Suprapubic skin (tissue), 4 donors: ENCODE measurements at places on chromosomes 7 and 10. TPM values are rescaled to one million over a fixed set of nuclear protein-coding genes. Genes with fewer than 3 reads are reported as not detected.

- H3K4me3 ChIP-seq, result no peak overlapping the region
- no peaks in the 10 kb centered on the region for H3K36me3 ChIP-seq
- no peak overlapping the region for H3K27ac ChIP-seq
These were observed 93.6 kb downstream of the TMEM178B start for GRCh38 chr7:141167381-141167964.

DNA sequence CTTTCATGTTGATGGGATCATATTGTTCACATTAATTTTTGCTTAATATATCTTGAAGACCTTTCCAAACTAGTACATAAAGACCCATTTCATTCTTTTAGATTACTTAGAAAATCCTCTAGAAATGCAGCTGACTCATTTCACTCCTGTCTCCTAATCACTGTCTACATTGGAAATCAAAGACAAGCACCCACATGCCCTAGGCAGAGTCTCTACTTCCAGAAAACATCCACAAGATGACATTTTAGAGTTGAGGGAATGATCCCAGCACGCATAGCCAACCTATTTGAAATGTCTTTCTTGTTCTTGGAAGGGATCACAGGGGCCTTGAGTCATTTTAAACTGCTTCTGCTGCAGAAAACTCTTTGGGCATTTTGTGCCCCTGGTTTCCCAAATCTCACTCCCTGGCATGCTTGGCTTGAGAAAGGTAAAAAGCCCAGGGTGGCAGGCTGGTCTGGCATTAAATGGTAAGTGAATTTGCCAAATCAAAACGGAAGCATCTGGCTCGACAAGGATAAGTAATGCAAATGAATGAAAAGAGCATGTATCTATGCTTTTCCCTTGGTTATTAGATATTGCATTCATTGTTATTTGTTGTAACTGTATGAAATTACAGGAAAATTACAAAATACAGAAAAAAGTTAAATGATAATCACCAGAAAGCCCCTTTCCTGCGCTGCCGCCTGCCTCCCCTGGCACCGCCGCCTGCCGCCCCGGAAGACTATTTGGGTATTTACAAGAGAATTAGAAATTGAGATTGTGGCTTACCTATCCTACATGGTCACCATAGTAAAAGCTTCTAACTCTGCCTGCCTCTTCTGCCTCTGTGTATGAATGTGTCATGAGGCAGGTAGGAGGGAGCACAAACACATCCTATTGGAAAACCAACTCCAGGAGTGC, 225.3 kb downstream of the PTEN start:
- H3K27me3 ChIP-seq, result no peaks in the 10 kb centered on the region
- no peak for DNase-seq
- no peaks in the 10 kb centered on the region for H3K36me3 ChIP-seq

DNA sequence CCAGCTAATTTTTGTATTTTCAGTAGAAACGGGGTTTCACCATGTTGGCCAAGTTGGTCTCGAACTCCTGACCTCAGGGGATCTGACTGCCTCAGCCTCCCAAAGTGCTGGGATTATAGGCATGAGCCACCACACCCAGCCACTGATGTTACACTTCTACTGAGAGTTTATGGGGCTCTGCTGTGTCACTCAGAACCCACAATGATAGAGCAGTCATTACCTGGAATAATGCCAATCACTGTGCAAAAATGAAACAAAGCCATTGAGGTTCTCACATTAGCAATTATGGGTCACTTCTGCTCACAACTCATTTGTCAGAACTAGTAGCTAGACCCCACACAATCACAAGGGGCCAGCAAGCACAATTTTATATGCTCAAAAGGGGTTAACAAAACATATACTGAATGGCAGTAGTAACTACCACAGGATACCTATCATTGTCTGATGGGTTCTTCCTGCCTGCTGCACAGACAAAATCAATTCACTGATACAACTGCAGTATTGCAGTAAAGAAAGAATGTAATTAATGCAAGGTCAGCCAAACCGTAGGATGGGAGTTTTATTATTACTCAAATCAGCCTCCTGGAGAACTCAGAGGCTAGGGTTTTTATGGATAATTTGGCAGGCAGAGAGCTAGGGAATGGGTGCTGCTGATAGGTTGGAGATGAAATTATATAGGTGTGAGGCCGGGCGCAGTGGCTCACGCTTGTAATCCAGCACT, 72.1 kb upstream of the TRIM24 start:
- no peak overlapping the region for H3K4me3 ChIP-seq
- H3K27ac ChIP-seq, result no peak overlapping the region
- no peaks in the 10 kb centered on the region for H3K36me3 ChIP-seq
- H3K4me1 ChIP-seq, result no peaks in the 10 kb centered on the region

DNA sequence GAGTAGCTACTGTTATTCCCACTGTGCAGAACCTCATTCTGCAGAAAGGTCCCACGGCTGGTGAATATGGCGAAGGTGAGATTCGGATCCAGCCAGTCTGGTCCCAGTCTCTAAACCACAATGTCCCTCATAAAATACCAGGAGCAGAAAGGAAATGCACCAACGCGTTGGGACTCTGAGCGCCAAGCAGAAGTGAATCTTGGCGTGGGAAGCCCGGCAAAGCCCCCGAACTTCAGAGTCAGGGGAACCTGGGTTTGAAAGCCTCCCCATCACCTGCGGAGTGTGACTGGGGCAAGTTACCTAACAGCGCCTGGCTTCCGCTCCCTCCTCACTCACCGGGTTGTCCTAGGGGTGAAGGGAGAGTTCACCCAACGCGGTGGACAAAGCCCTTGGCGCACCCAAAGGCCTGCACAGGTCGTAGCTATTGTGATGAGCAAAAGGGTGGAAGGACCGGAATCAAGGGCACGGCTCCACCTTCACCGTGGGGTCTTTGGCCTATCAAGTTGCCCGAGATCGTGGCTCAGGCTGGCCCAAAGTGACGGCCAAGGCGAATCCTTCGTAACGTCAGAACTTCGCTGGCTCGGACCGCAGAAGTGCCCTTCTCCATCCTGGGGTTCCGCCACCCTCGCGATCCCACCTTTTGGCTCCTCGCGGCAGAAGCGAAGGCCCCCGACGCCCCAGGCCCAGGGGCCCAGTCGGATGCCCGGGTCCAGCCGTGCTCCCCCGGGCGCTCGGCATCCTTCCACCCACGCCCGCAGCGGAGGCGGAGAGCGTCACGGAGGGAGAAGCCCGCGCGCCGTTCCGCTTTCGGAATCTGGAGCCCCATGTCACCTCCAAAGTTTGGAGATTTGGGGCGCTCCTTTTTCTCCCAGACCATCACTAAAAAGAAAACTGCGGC, 811 bp downstream of the RGS10 start:
- peak overlapping the region; percentile 82 for H3K4me3 ChIP-seq
- peaks cover 37% of the 10 kb centered on the region for H3K4me1 ChIP-seq
- no peaks in the 10 kb centered on the region for H3K36me3 ChIP-seq
- H3K27me3 ChIP-seq, result no peaks in the 10 kb centered on the region
- peak overlapping the region; percentile 68 for H3K27ac ChIP-seq

Gene DYNC1I1
- total RNA-seq, result 1.9 TPM

- DNase-seq, result no peak
- no peaks in the 10 kb centered on the region for H3K36me3 ChIP-seq
- H3K27me3 ChIP-seq, result no peaks in the 10 kb centered on the region
These were observed 181.7 kb downstream of the HECW1 start for GRCh38 chr7:43294080-43294630.

Gene SPDYE2
- total RNA-seq, result not detected

DNA sequence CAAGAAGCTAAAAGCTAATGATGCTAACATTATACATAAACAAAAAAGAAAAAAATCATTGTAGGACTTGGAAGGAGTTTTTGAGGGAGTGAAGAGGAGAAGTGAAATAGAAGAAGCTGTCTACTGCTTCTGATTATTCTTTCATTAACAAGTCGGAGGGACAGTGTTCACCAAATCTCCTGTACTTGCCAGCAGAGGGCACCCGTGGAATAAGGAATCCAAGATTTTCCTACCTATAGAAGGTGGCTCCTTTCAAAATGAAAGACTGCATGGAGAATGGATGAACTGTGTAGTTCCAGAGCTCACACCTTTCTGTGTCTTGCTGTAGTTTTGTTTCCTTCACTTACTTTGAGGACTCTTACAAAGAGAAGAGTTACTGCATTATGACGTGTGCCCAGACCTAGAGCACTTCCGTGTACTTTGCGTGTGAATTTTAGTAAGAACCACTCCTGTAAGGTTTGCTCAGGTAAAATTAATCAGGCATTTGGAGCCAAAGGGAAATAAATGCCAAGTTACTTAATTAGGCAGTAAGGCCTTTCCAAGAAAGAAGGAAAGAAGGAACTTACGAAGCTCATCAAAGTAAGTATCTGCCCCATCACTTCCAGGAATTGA, 145.1 kb downstream of the SEMA3D start:
- H3K36me3 ChIP-seq, result no peaks in the 10 kb centered on the region
- no peaks in the 10 kb centered on the region for H3K27me3 ChIP-seq
- no peak overlapping the region for H3K27ac ChIP-seq
- no peaks in the 10 kb centered on the region for H3K4me1 ChIP-seq
- DNase-seq, result peak; percentile 81

Gene COG5
- 47.9 TPM for total RNA-seq

- peak overlapping the region; percentile 21 for H3K27ac ChIP-seq
- H3K36me3 ChIP-seq, result no peaks in the 10 kb centered on the region
These were observed 142.6 kb upstream of the ASAH2 start for GRCh38 chr10:50393784-50394467.

Gene CPA5
- not detected for total RNA-seq

Gene DLX6
- total RNA-seq, result 3.0 TPM

Gene SFR1
- 5.9 TPM for total RNA-seq

DNA sequence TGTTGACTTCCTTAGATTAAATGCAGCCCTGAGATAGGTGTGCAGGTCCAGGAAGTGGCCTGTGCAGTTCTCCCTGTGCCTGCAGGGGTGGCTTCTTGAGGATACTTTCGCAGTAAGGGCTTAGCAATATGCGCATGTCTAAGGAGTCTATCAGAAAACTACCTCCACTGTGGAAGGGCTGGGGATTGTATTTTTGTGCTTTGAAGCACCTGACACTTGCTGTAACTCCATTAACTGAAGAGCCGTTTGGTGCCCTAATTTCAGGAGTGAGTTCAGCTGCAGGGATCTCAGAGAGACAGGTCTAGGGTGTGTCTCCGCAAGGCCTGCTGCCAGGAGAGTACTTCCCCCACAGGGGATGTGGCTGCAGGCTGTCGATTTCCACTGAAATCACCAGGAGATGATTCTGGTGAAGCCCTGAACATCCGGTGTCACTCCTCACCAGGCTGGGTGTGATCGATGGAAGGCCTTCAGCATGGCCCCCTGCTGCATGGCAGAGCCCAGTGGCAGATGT, 35.5 kb downstream of the IKZF1 start:
- H3K4me1 ChIP-seq, result no peaks in the 10 kb centered on the region
- no peak for DNase-seq
- H3K27me3 ChIP-seq, result no peaks in the 10 kb centered on the region
- no peaks in the 10 kb centered on the region for H3K36me3 ChIP-seq

Gene TRAPPC14
- total RNA-seq, result 19.7 TPM

Gene SKIDA1
- total RNA-seq, result 3.0 TPM

- H3K27ac ChIP-seq, result peak overlapping the region; percentile 50
- H3K4me3 ChIP-seq, result no peak overlapping the region
- H3K27me3 ChIP-seq, result no peaks in the 10 kb centered on the region
These were observed 269.3 kb downstream of the BICC1 start for GRCh38 chr10:58781873-58782488.

DNA sequence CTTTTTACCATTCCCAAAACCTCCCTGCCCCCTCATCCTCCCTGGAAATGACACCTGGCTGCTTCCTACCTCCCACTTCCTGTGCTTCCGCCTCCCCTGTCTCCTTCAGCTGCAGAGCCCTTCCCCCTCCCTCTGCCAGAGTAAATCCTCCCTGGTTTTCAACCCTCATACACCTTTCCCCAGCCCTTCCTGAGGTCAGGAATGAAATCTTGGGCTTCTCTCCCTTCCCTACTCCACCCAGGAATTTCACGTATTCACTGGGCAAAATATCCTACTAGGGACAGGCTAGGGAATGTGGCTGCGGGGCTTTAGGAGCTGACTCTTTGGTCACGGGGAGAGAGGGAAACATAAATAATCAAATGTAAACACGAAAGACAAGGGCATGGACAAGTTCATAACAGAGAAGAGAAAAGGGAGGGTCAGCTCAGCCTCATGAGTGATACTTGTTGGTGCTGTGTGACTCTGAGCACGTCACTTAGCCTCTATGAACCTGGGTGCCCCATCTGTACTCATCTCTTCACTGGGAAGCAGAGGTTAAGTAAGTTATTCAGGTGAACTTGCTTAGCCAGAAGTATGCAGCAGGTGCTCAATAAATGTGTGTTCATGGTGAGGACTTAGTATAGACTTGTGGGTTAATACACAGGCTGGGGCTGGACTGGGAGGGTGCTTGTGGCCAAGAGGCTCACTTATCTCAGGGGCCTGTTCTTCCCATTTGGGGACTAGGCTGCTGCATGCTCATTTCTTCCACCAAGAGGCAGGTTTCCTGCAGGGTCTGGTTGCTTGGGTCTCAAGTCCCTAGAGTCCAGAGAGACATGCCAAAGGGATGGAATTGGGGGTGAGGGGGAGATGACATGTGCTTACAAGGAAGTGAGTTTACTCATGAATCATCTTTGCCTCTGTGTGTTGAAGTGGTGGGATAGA, 10.0 kb upstream of the DUSP5 start:
- H3K36me3 ChIP-seq, result no peaks in the 10 kb centered on the region
- H3K4me1 ChIP-seq, result peaks cover 14% of the 10 kb centered on the region
- H3K27ac ChIP-seq, result no peak overlapping the region
- peaks cover 6% of the 10 kb centered on the region for H3K27me3 ChIP-seq
- H3K4me3 ChIP-seq, result no peak overlapping the region

Gene ADAM12
- total RNA-seq, result 0.19 TPM

Gene CUBN
- total RNA-seq, result 1.1 TPM

- H3K27me3 ChIP-seq, result no peaks in the 10 kb centered on the region
- H3K4me3 ChIP-seq, result no peak overlapping the region
- no peak for DNase-seq
- H3K27ac ChIP-seq, result no peak overlapping the region
- peaks cover 18% of the 10 kb centered on the region for H3K4me1 ChIP-seq
- peaks cover 30% of the 10 kb centered on the region for H3K36me3 ChIP-seq
These were observed 109.4 kb downstream of the MAD1L1 start for GRCh38 chr7:2123360-2123759.

- H3K4me1 ChIP-seq, result peaks cover 11% of the 10 kb centered on the region
- no peaks in the 10 kb centered on the region for H3K36me3 ChIP-seq
- no peak for DNase-seq
These were observed 39.0 kb downstream of the DIP2C start for GRCh38 chr10:650441-650851.

- no peak for DNase-seq
- H3K27ac ChIP-seq, result no peak overlapping the region
- no peaks in the 10 kb centered on the region for H3K27me3 ChIP-seq
- no peak overlapping the region for H3K4me3 ChIP-seq
- no peaks in the 10 kb centered on the region for H3K36me3 ChIP-seq
- peaks cover 9% of the 10 kb centered on the region for H3K4me1 ChIP-seq
These were observed 97.7 kb upstream of the TCF7L2 start for GRCh38 chr10:112852306-112852705.

GRCh38 chr7:35792472-35792871, 8.4 kb upstream of the SEPTIN7 start:
- no peaks in the 10 kb centered on the region for H3K27me3 ChIP-seq
- H3K36me3 ChIP-seq, result no peaks in the 10 kb centered on the region
- peaks cover 14% of the 10 kb centered on the region for H3K4me1 ChIP-seq

GRCh38 chr7:158107806-158108205, 479.8 kb downstream of the PTPRN2 start:
- peak; percentile 49 for DNase-seq
- H3K27ac ChIP-seq, result no peak overlapping the region
- H3K36me3 ChIP-seq, result no peaks in the 10 kb centered on the region
- no peaks in the 10 kb centered on the region for H3K27me3 ChIP-seq

Gene FAM237B
- not detected for total RNA-seq
